ENCODE measurements at places on chromosomes 12 and 14.
A peak's percentile ranks its signal among the peaks of the same experiment; 100 is the strongest.

GRCh38 chr12:43241986-43242385 is 310.0 kb downstream of the ADAMTS20 start:
- DNase-seq = no peak

DNA sequence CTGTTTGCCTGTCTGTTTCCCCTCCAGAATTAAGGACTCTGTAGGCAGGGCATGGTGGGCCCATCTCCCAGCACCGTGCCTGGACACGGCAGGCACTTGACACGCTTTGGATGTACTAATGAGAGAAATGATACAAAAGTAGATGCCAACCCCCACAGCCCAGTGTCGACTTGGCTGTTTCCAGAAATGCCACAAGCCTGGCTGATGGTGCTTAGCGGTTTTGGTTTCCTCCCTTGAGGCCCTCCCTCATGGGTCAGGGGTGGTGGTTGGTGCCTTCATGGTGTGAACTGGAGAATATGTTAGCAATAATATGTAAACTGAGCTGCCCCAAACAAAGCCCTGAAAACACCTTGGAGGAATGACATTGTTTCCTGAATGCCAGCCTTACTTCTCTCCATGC is 55.5 kb upstream of the ESRRB start:
- no peak for DNase-seq

- DNase-seq = no peak
These were observed 242.6 kb downstream of the CPNE8 start for GRCh38 chr12:38662829-38663228.

- DNase-seq = no peak
These were observed 178.2 kb upstream of the HIF1A start for GRCh38 chr14:61516964-61517653.

DNA sequence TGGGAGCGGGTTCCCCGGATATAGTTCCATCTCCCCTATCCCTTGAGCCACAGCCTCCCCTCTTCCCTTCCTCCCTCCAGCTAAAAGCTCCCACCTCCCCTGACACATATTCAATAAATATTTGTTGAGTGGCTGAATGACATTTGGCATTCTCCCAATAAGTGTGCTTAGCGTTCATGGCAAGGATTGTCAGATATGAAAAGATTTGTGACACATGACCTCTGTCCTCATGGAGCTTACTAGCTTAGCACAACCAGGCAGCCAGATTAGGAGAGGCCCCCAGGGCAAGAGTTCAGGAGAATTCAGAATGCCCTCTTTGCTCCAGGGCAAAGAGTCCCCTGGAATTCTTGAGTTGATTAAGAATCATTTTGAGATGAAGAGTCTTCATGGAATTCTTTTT is 22.5 kb upstream of the SLC6A12 start:
- no peak for DNase-seq

DNA sequence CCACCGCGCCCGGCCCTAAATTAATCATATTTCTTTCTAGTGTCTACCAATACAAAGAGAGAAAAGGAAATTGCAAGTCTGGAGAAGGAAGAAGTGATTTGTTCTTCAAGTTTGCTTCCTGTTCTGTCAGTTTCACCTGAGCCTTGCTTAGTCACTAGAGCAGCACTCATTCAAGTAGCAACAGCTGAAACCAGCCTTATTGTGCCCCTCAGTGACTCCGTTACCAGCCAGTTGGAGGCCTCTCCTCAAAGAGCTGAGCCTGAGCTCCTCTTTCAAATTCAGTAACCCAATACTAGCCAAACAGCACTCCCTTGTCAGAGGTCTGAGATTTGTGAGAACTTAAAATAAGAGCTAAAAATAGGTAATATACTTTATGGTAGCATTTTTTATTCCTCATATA is 17.4 kb downstream of the PAWR start:
- no peak for DNase-seq

DNA sequence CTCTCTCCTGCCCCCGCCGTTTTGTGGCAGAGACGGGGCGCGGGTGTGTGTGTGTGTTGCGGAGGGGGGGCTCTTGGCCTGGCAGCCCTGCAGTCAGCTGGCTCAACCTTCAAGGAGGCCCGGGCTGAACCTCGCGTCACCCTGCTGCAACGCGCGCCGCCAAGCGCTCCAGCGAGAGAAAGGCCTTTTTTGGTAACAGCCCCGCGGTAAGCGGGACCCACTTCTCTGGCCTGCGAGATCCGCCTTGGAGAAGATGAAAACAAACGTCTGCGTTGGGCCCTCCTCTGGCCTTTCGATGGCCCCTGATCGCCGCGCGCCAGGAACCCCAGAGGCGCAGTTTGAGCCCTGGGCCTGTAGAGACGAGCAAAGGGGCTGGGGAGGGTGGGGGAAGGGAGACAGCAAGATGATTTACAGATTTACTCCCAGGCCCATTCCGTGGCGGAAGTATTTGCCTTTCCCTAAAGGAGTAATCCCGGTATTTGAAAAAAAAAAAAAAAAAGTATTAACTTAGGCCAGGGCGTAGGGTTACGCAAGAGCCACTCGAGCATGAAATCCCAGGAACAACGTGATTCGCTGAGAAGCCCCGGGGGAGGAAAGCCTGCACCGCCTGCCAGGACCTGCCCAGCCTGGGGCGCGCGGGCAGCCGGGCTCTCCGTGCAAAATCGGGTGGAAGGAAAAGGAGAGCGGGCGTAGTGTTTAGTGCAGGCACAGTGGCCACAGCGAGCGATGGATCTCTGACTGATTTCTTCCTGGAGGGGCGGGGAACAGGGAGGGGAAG is 4.5 kb upstream of the IRF2BPL start:
- DNase-seq = peak; percentile 39

- DNase-seq = no peak
These were observed 125.7 kb downstream of the TSPAN9 start for GRCh38 chr12:3202734-3203446.

GRCh38 chr14:101412739-101413138 is 148.6 kb upstream of the DIO3 start:
- no peak for DNase-seq

DNA sequence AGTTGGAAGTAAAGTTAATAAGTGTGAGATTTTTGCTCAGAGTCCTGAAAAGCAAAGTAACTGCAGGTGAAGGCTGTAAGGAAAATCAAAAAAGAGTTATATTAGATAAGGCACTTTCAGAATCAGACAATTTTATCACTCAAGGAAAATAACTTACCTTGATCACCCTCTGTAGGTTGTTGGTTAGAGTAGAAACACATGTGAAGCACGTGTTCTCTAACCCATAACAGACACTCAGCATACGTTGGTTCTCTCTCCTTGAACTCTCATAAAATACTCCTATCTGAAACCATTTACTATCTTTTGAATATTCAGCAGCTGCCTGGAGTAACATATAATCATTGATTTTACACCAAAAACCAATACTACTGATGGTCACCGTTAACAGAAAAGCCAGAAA is 335.5 kb downstream of the KCNH5 start:
- no peak for DNase-seq

DNA sequence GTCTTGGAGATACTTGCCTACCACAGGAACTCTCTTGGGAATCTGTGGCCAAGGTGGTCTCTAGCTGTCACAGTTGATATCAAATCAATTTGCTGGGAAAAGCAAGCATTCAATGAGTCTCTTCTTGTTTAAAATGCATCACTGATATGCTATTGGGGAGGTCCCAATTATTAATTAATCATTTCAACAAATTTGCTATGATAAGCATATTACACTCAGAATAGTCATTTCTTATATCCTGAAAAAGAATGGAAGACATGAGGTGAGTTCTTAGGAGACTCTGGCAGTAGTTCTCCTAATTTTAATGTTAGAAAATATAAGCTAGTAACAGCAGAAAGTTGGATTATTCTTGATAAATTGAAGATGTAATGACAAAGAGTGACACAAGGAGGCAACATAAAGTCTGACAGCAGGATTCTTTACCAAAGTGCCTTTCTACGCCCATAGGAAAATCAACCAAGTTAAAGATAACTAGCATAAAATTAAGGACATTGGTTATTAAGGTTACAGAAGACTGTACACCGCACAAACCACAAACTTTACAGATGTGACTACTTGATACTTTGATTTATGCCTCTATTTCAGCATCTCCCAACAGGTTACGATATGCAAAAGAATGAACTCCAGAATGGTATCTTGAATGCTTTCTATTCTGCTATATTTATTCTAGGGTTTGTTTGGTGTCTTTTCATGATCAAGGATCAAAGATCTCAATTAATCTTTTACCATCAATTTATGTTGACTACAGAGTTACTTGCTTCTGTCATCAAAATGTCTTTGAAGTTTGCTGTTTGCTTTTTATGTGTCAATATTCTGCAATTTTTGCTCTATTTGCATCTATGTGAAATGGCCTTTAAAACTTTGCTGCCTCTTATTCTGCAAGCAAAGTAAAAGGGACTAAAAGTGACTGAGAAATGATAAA is 349.6 kb upstream of the CLEC14A start:
- no peak for DNase-seq

- no peak for DNase-seq
These were observed 6.0 kb upstream of the GTSF1 start for GRCh38 chr12:54479421-54479820.

DNA sequence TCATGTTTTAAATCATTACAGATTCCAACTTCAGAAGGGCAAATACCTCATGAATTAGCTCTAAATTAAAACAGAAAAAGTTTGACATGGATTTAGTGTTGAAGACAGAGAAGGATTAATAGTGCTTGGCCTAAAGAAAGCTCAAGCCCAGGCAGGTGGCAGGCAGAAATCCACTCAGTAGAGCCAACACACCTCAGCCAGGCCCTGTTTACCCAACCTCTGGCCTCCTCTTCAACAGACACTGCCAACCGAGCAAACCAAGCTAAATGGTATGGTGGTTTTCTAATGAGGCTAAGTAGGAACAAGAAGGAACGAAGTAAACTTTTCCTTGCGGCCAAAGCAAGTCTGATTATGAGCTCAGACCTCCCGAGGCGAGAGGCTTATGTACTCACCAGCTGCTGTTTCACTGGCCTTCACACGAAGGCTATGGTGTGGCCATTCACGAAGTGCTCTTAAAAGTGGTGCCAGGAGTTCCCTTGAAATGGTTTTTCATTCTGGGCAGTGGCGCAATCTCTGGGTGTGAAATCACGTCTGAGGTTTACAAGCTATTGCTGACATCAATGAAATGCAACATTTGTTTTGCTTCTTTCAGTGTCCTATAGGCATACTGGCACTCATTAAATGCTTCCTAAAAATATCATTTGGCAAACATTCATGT is 124.1 kb upstream of the LGR5 start:
- no peak for DNase-seq

- DNase-seq = no peak
These were observed 14.8 kb upstream of the RNASE10 start for GRCh38 chr14:20490563-20490962.

DNA sequence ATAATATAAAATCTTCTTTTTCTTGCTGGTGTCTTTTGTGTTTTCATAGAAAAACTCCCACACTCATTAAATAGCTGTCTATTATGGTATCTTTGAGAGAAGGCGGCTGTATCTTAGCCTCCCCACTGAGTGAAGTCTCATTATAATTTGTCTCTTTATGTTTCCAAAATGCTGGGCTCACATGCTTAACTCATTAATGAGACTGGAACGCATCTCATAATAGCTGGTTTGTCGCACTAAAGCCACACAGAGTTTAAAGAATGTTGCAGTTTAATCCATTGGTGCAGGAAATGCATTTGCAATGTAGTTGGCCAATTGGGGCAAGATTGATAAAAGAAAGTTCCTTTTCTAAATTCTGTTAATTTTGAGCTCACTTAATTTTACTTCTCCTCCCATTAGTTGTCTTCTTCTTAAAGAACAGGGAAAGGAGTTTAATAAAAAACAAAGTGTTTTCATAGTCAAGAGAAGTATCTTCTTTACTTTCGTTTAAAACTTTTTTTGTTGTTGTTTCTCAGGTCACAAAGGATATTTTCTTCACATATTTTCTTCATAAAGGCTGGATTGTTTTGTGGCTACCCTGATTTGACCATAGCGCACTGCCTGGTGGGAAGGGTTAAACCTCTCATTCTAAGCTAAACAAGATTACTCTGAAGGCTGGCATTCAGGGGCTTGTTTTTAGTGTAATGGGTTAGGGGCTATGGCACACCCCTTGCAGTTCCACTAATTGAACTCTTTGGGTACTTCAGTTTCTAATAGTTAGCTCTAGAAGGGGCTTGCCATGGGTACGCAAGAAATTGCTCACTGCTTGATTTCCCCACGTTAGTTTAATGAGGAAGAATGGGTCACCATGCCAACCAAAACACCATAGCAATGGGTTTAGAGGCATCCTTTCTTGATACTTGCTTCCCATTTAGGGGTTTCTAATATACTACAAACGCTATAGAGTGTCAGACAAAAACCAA is 197.0 kb downstream of the TMTC2 start:
- no peak for DNase-seq

DNA sequence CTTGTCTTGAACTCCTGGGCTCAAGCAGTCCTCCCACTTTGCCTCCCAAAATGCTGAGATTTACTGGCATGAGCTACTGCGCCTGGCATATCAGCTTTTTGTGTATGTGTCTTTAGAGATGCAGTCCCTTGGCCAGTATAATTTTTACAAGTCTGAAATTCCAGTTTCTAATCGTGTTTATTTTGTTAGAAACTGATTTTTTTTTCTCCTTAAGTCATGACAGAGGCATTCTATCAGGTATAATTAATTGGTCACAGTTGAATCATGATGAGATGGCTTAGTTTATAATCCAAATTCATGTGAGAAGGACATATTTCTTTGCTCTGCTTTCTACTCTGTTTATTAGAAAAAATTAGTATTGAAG is 98.9 kb downstream of the PCNX1 start:
- DNase-seq = no peak

All from cortex of kidney (tissue), 1 donor.